ENCODE measurements at places on chromosomes 4 and X.
A peak's percentile ranks its signal among the peaks of the same experiment; 100 is the strongest.

DNA sequence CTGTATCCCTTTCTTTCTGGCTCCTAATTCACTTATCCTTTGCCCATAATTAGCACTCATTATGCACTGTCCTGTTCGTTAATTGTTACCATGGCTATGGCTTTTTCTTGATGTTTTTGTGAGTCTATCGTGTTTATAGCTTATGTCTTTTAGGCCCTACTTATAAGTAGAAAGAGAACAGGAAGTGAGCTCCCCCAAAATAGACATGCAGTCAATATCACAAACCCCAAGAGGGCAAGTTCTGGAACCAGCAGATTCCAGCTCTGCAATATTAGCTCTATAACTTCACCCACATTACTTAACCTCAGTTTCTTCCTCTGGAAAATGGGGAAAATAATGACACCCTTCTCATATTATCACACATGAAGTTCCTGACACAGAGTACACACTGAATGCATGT is 7.4 kb upstream of the HS3ST1 start:
- no peak for DNase-seq

GRCh38 chr4:16195209-16195608 is 31.1 kb downstream of the TAPT1 start:
- DNase-seq: no peak

GRCh38 chrX:154411981-154412340 is 622 bp downstream of the TAFAZZIN start:
- peak; percentile 68 for DNase-seq

- no peak for DNase-seq
Measured at GRCh38 chr4:76579596-76580375, 144.8 kb downstream of the SHROOM3 start.

DNA sequence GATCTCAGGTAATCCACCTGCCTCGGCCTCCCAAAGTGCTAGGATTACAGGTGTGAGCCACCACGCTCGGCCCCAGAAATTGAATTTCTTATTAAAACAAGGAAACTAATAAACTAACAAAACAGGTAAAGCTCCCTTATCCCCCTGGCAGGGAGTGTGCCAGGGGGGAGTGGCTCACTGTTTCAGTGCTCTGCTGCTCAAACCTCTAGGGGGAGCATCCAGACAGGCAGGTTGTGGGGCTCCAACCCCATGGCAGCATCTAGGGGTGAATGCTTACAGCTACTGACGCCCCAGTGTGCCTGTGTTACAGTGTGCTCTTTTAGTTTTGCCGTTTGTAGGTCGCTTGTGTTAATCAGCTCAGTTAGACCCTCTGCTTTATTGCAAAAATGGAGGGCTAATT is 605.0 kb downstream of the GABRG1 start:
- DNase-seq: no peak

GRCh38 chrX:73965833-73966232 is 338.1 kb upstream of the ZCCHC13 start:
- no peak for DNase-seq

DNA sequence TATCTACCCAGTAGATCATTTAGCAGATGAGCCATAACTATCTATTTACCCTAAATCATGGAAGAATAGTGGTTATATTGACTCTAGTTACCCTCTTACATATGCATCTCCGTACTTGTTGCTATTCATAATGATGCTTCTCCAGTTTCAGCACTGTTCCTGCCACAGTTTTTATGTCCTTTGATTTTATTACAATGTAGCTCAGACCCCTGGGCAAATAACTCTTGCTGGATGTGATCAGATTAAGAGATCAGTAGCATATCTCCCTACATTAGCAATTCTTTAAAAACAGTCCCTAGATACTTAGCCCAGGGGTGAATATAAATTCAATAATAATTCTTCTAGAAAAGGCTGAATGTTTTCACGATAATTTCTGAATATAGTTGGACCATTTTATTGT is 696.5 kb downstream of the ADGRL3 start:
- DNase-seq: no peak

DNA sequence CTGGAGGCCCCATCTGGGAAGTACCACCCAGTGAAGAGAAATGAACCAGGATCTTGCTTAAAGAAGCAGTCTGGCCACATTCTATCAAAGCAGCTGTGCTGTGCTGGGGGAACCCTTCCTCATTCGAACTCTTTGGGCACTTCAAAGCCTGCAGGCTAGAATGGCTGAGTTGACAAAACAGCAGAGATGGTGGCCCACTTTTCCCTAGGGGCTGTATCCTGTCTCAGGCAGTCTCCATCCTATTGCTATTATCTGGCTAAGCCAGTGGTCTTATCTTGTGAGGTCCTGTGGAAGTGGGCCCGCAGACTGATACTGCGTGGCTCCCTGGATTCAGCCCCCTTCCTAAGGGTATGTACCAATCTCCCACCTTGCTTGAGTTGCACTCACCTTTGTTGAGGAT is 114.3 kb downstream of the VSIG4 start:
- DNase-seq: no peak

DNA sequence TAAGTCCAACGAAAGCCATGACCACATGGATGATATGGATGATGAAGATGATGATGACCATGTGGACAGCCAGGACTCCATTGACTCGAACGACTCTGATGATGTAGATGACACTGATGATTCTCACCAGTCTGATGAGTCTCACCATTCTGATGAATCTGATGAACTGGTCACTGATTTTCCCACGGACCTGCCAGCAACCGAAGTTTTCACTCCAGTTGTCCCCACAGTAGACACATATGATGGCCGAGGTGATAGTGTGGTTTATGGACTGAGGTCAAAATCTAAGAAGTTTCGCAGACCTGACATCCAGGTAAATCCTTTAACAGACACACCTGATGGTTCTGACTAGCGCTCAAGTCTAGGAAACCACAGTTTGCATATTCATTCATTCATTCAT is 6.0 kb downstream of the SPP1 start:
- DNase-seq: no peak

DNA sequence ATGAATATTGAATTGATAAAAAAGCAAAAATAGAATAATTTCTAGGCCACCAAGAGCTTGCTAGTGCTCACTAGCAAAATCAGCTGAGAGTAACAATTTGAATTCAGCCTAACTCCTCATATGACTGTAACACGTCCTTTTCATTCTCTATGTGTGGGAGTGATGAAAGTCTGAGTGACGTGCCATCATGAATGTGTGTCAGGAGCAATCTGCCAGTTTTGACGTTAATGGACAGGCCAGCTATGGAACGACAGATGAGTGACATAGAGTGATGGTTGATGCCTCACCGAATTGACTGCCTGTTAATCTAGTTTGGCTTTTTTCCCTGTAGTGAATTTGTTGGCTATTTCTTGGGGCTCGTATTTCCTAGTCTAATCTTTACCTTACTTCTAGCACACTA is 200.7 kb downstream of the TLL1 start:
- no peak for DNase-seq

- no peak for DNase-seq
Measured at GRCh38 chrX:2242326-2242725, 258.4 kb downstream of the DHRSX start.

- DNase-seq: no peak
Measured at GRCh38 chr4:8204576-8205227, 5.6 kb downstream of the SH3TC1 start.

GRCh38 chr4:47577779-47578553 is 92.9 kb downstream of the ATP10D start:
- no peak for DNase-seq

DNA sequence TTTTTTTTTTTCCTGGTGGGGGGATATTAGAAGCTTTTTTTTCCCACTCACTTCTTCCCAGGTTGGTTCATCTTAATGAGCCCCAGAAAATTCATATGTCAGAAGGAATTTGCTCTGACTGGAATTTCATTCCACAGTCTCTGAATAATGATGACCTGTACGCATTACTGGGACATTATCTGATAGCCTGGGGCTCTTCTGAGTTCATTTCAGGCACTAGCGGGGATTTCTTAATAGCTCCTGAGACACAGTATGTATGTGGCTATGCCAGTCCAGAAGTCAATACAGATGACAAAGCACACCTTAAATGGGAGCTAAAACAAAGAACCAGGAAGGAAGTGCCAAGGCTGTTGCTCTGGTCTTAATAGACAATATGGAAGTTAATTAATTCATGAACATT is 295.2 kb upstream of the IGFBP7 start:
- peak; percentile 97 for DNase-seq

GRCh38 chr4:46889410-46889809 is 19.6 kb downstream of the COX7B2 start:
- no peak for DNase-seq

- DNase-seq: peak; percentile 14
Measured at GRCh38 chr4:20302336-20302735, 50.6 kb downstream of the SLIT2 start.

DNA sequence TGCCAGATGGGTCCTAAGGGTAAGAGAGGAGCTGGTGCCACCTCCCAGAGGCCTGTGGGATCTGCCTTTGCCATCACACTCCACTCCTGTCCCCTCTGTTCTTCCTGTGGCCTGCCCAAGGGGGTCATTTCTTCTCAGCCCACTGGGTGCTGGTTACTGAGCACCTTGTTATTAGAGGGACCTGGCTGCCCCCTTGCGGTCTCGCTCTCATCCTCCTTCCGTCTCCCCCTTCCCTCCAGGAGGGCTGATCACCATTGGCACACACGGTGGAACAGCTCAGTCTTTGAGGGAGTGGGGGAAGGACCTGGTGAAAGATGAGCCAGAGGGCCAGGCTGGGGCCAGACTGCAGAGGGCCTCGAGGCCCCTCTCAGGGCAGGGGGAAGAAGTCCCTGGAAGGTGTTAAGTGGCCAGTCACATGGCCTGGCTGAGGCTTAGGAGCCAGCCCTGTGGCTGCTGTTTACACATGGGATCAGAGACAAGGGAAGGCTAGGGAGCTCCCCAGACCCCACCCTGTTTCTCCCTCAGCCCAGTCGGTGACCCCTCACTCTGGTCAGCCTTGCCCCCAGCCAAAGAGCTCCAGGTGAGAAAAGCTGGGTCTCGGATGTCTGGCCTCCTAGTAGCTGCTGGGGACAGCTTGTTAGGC is 68.1 kb downstream of the MTMR1 start:
- DNase-seq: no peak

- no peak for DNase-seq
Measured at GRCh38 chr4:182680234-182680653, 236.9 kb downstream of the DCTD start.

GRCh38 chr4:108036213-108036612 is 46.5 kb downstream of the HADH start:
- no peak for DNase-seq

- DNase-seq: no peak
Measured at GRCh38 chr4:132299841-132300240, 849.3 kb upstream of the PCDH10 start.

GRCh38 chr4:818106-818921 is 7.6 kb downstream of the CPLX1 start:
- no peak for DNase-seq

DNA sequence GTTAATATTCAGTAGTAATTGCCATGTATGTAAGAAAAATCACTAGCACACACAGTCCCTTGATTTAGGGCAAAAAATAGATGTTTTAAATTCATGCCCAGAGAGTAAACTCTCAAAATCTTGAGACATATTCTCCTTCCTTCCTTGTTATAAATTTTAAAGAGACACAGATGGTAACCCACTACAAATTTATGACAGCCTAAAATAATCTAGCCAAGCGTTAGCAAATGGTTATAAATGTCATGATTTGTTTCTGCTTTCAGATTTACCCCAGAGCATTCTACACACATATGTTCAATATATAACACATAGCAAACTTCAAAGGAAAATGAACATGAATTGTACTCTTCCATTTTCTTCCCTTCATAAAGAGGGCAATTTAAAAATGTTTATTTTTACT is 540.3 kb downstream of the TLL1 start:
- DNase-seq: no peak

DNA sequence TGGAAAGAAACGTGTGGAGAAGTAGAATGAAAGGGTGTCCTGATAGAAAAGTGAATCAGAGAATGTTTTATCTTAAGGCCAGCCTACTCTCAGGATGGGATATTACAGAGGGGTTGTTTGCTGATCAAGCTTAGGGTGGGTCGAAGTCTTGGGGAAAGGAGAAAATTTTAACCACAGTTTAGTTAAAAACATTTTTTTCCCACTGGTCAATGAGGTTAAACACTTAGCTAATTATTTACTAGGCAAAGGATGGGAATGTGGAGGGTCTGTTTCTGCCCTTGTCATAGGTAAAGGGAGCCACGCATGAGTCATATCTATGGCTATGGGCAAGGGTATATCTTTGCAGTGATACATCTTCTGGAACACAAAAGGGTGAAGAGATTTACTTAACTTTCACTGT is 16.1 kb upstream of the SULT1E1 start:
- DNase-seq: no peak

GRCh38 chr4:16725252-16725651 is 173.2 kb downstream of the LDB2 start:
- DNase-seq: no peak

DNA sequence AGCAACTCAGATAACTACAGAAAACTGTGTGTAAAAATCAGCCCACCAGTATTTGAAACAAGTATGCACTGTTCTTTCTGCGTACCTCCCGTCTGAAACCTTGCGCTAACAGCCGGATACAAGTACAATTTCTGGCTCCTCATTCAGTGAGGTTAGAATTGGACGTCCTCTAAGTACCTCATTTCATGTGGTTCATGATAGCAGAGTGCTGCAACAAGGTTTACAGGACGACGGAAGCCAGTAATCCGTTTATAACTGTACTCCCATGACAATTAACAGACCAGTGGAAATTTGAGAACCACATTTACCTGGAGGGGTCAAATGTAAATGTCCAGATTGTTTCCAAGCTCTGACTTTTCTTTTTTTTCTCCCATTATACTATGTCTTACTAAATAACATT is 52.9 kb upstream of the TENM3 start:
- DNase-seq: no peak

GRCh38 chrX:33062041-33062440 is 149.3 kb downstream of the DMD start:
- DNase-seq: no peak

GRCh38 chrX:39008549-39008948 is 207.3 kb downstream of the MID1IP1 start:
- DNase-seq: no peak

DNA sequence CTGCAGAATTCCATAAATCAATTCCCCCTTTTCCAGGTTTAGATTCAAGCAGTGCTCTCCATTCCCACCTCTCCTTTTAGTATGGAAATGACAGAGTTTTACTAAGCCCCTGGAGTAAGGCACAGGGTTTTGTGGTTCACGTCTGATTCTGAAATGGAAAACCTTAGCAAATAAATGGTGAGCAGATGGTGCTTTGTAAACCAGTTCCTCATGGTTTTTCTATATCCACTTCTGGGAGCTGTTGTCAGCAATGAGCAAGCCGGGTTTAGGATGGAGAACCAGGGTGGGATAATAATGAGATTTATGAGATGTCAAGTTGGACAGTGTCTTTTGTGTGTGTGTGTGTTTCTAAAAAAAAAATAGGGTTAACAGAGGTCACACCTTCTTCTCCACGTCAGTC is 113.8 kb upstream of the RBPJ start:
- DNase-seq: no peak

- no peak for DNase-seq
Measured at GRCh38 chr4:8351931-8352367, 82.4 kb downstream of the HTRA3 start.

GRCh38 chr4:169398316-169398715 is 127.6 kb upstream of the SH3RF1 start:
- peak; percentile 70 for DNase-seq
